ENCODE measurements at places on chromosomes 7 and 10.

GRCh38 chr7:74657692-74658177 lies at the start of gene GTF2I:
Gene GTF2I (plus strand): TSS chr7:74657718. CDS start chr7:74689129, 31,411 bp downstream.
- peak within 1 kb of the TSS; percentile 98 for H3K27ac ChIP-seq
- no peaks in the 10 kb centered on the region for H3K36me3 ChIP-seq
- no peaks in the 10 kb centered on the region for H3K27me3 ChIP-seq
- H3K4me1 ChIP-seq: peaks cover 10% of the 10 kb centered on the region
- H3K4me3 ChIP-seq: peak within 1 kb of the TSS; percentile 99

DNA sequence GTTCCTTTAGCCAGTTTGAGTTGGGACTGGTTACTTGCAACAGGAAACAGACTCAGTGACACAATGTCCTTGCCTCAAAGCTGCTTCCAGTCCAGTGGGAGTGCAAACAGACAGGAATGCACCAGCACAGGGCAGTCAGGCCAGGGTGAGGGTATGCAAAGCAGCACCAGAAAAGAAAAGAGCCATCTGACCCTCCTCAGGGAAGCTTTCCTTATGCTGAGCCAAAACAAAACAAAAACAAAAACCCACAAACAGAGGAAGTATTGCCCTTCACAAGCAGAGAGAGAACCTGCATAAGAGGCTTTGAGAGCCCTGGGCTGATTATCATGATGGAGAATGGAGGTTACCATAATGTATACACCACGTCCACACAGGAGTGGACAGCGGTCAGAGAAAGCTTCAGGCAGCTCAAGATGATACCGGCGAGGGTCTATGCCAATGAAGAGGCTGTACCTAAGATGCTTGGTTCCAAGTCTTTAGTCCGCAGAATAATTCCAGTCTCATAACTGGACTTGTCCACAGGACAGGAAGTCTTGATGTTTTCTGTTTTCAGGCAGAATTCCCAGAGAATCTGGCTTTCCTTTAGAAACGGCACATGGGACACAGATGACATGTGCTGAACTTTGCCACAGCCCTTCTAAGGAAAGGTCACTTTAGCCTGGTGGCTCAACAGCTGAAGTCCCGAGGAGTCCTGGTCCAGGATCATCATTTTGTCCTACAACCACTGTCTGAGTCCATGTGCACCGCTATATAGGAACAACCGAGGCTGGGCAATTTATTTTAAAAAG lies 263.3 kb downstream of the TNS3 start:
- H3K27me3 ChIP-seq: no peaks in the 10 kb centered on the region
- H3K4me3 ChIP-seq: no peak overlapping the region
- no peaks in the 10 kb centered on the region for H3K36me3 ChIP-seq
- no peaks in the 10 kb centered on the region for H3K4me1 ChIP-seq

- H3K36me3 ChIP-seq: no peaks in the 10 kb centered on the region
- H3K27ac ChIP-seq: no peak overlapping the region
- H3K4me1 ChIP-seq: no peaks in the 10 kb centered on the region
- no peak for DNase-seq
- H3K4me3 ChIP-seq: no peak overlapping the region
- no peaks in the 10 kb centered on the region for H3K27me3 ChIP-seq
Measured at GRCh38 chr7:141874787-141875186, 33.5 kb upstream of the PRSS37 start.

DNA sequence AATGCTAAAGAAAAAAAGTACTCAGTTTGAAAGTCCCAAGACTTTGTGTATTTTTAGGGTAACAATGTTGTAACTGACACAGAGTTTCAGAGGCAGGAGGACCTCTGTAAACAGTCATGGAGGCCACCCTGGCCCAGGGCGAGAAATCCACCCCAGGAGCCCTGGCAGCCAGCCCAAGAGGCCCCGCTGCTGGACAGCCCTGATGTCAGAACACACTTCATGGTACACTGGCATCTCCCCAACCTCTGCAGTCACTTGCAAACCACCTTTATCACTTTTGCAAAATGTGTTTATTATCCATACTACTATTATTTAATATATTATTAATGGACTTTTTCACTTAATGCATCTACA lies 30.2 kb downstream of the C10orf143 start:
- H3K4me3 ChIP-seq: no peak overlapping the region
- H3K4me1 ChIP-seq: no peaks in the 10 kb centered on the region
- no peak for DNase-seq
- H3K27me3 ChIP-seq: no peaks in the 10 kb centered on the region

DNA sequence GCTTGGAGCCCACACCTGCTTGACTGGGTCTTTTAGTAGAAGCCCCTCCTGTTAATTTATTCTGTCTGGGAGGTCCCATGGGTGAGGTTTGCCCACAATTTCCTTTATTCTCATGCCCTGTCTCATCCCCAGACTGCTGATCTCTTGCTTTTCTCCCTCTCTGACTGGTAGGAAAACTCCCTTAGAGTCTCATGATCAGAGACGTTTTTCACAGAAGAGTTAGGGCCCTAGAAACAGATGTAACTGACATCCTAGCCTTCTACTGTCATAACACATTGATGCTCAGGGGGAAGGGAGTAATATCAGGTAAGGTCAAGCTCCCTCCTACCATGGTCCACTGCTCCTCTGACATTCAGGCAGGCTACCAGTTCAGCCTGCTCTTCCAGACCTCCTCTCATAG lies 43.7 kb upstream of the WASL start:
- DNase-seq: no peak
- no peak overlapping the region for H3K4me3 ChIP-seq
- H3K27me3 ChIP-seq: no peaks in the 10 kb centered on the region
- H3K4me1 ChIP-seq: peaks cover 4% of the 10 kb centered on the region
- H3K36me3 ChIP-seq: no peaks in the 10 kb centered on the region
- no peak overlapping the region for H3K27ac ChIP-seq

GRCh38 chr10:62637249-62638061 lies 167.1 kb upstream of the ADO start:
- no peak for DNase-seq
- H3K4me1 ChIP-seq: no peaks in the 10 kb centered on the region
- peak overlapping the region; percentile 64 for H3K27ac ChIP-seq
- H3K27me3 ChIP-seq: no peaks in the 10 kb centered on the region

DNA sequence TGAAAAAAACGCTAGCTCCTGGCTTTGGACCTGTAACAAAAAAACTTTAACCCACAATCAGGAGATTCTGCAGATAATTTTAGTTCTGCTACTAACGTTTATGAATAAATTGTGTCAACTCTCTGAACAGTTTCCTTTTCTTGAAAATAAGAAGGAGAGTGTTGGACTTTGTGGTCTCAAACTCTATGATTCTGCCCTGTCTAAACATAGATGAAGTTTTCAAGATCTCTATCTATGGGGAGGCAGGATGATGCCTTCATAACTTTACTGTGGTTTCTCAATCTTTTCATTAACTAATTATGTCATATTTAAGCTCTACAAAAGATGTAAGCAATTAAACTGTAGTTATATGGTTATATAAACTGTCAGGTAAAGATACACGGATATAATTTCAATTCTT lies 162.0 kb downstream of the REEP3 start:
- H3K4me3 ChIP-seq: no peak overlapping the region
- DNase-seq: no peak
- no peaks in the 10 kb centered on the region for H3K36me3 ChIP-seq
- H3K4me1 ChIP-seq: no peaks in the 10 kb centered on the region
- H3K27ac ChIP-seq: no peak overlapping the region

DNA sequence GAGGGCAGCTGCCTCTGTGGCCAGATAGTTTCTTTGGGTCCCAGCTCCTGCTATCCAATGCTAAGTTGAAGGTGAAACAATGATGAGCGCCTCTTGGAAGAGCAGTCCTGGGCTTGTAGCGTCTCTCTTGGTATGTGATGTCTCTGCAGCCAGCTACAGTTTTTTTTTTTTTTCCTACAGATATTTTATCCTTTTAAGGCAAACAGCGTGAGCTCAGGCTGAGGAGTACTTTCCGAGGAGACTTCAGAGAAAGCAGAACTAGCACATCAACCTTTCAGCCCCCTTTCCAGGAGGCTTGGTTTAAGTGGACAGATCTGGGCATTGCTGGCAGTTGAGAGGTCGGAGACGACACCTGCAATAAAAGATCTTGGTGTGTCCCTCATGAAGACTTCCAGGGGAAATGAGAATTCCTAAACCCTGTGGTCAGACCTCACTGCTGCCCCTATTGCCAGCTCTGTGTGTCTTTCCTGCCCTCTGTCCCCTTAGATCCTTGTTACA lies 9.1 kb downstream of the PRKG1 start:
- no peak overlapping the region for H3K27ac ChIP-seq
- H3K27me3 ChIP-seq: no peaks in the 10 kb centered on the region
- no peaks in the 10 kb centered on the region for H3K36me3 ChIP-seq
- no peak for DNase-seq
- H3K4me3 ChIP-seq: no peak overlapping the region

- H3K27ac ChIP-seq: peak overlapping the region; percentile 100
- no peaks in the 10 kb centered on the region for H3K36me3 ChIP-seq
- H3K27me3 ChIP-seq: no peaks in the 10 kb centered on the region
- H3K4me1 ChIP-seq: peaks cover 17% of the 10 kb centered on the region
Measured at GRCh38 chr7:39951226-39952194, 1.5 kb downstream of the CDK13 start.

DNA sequence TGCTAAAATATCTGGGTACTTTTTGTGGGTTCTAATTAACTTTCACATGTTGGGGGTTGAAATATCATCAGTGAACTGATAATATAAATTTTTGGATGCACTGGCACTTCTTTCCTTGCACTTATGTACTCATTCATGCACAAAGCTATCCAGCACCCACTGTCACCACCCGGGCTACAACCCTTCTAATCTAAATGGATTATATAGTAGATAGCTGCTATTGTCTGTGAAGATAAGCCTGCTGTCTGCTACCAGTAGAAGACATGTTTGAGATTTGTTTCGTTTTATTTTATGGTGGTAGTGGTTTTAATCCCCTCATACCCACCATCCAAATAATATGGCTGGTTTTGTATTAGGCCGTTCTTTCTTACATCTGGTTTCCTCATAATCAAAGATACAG lies 353.5 kb upstream of the LRGUK start:
- H3K27me3 ChIP-seq: no peaks in the 10 kb centered on the region
- no peaks in the 10 kb centered on the region for H3K36me3 ChIP-seq
- no peaks in the 10 kb centered on the region for H3K4me1 ChIP-seq
- no peak for DNase-seq
- H3K4me3 ChIP-seq: no peak overlapping the region

DNA sequence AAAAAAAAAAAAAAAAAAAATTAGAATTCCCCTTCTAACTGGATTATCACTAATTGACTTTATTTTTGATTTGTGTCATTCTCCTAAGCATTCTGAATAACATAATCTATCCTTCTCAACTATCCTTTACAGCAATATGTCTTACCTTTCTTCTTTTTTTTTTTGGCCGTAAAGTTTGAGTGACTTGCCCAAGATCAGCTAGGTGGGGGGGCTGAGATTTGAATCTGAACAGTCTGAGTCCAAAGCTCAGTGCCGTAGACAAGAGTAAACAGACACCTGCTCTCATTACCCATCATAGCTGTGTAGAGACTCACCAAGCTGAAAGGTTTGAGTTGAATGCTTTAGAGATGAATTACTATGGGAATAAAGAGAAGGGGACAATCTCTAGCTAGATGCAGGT lies 192.1 kb downstream of the SORCS1 start:
- no peak overlapping the region for H3K27ac ChIP-seq
- no peaks in the 10 kb centered on the region for H3K27me3 ChIP-seq
- H3K4me3 ChIP-seq: no peak overlapping the region
- no peaks in the 10 kb centered on the region for H3K4me1 ChIP-seq
- no peaks in the 10 kb centered on the region for H3K36me3 ChIP-seq

- no peaks in the 10 kb centered on the region for H3K27me3 ChIP-seq
- DNase-seq: no peak
- H3K36me3 ChIP-seq: no peaks in the 10 kb centered on the region
- no peaks in the 10 kb centered on the region for H3K4me1 ChIP-seq
- H3K27ac ChIP-seq: no peak overlapping the region
- H3K4me3 ChIP-seq: no peak overlapping the region
Measured at GRCh38 chr10:30155401-30155800, 96.0 kb upstream of the JCAD start.

DNA sequence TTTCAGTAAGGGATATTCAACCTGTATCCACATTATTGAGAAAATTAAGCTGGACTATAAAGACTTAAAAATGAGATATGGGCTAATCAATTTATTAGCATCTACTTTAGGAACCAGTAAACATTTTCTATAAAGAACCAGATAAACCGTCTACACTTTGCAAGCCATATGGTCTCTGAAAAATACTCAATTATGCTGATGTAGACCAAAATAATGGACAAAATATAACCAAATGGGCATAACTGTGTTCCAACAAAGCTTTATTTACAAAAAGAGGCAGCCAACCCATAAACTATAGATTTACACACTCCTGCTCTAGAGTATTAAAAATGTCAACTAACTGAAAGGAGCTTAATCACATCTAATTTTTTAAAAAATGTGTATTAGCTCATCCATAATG lies 42.3 kb downstream of the TNPO3 start:
- no peaks in the 10 kb centered on the region for H3K4me1 ChIP-seq
- DNase-seq: no peak
- H3K4me3 ChIP-seq: no peak overlapping the region
- no peaks in the 10 kb centered on the region for H3K27me3 ChIP-seq
- H3K36me3 ChIP-seq: peaks cover 7% of the 10 kb centered on the region

GRCh38 chr10:5449227-5449626 lies 36.9 kb downstream of the NET1 start:
- peak overlapping the region; percentile 79 for H3K27ac ChIP-seq
- H3K4me3 ChIP-seq: peak overlapping the region; percentile 40
- H3K27me3 ChIP-seq: no peaks in the 10 kb centered on the region
- H3K4me1 ChIP-seq: peaks cover 3% of the 10 kb centered on the region

DNA sequence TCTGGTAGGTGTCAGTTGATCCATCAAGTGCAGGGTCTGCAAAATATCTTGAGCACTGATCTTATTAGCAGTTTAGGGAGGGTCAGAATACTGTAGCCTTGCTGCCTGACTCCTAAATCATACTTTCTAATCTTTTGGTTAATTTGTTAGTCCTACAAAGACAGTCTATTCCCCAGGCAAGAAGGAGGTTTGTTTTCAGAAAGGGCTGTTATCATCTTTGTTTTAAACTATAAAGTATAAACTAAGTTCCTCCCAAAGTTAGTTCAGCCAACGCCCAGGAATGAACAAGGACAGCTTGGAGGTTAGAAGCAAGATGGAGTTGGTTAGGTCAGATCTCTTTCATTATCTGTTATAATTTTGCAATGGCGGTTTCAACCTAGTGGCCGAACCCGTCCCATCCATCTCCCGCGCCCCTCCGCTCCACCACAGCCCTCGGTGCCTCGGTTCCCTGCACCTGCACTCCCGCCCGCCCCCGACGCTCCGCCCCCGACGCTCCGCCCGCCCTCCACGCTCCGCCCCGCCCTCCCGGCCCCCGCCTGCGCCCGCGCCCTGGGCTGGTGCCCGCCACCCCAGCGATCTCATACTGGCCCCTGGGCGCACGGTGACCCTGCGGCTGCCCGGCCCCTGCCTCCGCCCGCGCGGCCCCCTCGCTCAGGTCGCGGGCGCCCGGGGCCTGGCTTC lies at the start of gene ADCK2:
TSS of gene ADCK2 (plus strand) at position 564 of the 681 bp plus-strand sequence. CDS start 386 bp downstream, outside the sequence.
- no peaks in the 10 kb centered on the region for H3K27me3 ChIP-seq
- H3K27ac ChIP-seq: peak within 1 kb of the TSS; percentile 89
- H3K4me1 ChIP-seq: peaks cover 20% of the 10 kb centered on the region
- H3K4me3 ChIP-seq: peak within 1 kb of the TSS; percentile 68
- DNase-seq: peak; percentile 81

Measured in colonic mucosa (tissue), 4 donors.